ENCODE measurements at places on chromosomes 4 and X.

GRCh38 chrX:46319750-46320149, 225.5 kb downstream of the ZNF674 start:
- DNase-seq: no peak

- DNase-seq: no peak
Observed at GRCh38 chrX:19863212-19863856, 24.1 kb downstream of the SH3KBP1 start.

DNA sequence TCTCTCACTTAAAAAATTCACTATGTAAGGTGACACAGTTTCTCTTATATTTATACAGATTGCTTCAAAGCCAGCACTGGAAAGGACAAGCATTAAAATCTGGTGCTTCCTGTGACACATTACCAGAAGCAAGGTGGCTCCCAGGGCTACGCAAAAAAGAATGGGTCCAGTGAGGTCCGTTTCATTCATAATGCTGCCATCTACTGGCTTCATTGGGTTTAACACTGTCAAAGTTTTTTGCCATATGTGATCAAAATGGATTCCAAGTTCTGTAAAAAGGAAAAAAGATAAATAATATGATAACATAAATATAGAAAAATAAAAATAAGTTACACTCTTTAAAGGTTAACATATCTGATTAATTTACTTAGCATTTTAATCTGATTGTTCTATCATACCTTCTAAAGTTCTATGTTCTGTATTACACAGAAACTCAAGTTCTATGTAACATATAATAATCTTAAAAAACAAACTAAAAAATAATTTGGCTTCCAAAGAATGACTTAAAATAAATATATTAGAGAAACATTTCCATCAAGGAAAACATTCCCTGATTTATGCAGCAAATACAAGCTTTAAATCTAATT, 22.1 kb downstream of the YIPF7 start:
- peak; percentile 55 for DNase-seq

GRCh38 chrX:114582698-114583395, 1.0 kb upstream of the HTR2C start:
- no peak for DNase-seq

DNA sequence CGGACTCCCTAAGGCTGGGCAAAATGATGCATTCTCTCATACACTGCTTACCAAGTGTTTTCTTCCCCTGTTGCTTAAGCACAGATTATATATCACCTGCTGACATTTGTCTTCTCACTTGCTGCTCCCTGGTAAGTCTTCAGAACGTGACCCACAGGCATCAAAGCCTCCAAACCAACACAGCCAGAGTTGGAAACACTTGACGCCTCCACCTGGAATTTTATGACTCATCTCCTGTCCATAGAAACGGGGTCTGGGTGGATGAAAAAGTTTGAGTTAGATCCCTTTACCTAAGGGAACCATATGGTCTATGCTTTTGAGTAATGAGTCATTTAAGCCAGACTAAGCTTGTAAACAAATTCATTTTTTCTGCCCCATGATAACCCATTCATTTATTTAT, 251.6 kb downstream of the USP46 start:
- no peak for DNase-seq

All from CD4-positive, alpha-beta T cell treated with Interleukin-4 for 1 hour (primary cell).